ENCODE measurements at places on chromosomes 3 and 15.

DNA sequence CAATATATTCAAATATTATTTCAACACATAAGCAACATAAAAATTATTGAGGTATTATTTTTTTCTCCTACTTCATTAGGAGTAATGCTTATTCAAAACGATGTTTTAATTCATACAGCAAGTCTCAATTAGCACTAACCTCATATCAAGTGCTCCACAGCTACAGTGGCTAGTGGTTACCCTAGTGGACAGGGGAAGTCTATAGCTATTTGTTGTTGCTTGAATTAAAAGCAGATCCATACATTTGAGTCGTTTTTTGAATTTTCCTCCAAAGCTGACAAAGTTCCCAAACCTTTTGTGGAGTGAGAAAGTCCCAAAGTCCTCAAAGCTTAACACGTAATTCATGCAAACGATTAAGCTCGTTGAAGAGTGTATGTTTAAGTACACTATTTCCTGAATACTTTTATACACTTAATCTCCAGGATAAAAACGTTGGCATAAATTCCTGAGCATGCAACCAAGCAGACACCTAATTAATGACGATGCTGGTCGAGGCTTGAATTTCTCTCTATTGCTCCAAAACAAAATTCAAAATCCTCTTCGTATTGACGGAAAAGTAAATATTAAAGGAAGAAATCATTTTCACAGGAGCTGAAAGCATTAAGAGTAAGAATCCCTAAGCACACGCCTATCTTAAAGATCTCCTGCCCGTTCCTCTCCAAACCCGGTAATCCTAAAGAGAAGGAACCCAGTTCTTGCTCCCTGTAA, 985 bp downstream of the VPS13C start:
- no peak for DNase-seq

DNA sequence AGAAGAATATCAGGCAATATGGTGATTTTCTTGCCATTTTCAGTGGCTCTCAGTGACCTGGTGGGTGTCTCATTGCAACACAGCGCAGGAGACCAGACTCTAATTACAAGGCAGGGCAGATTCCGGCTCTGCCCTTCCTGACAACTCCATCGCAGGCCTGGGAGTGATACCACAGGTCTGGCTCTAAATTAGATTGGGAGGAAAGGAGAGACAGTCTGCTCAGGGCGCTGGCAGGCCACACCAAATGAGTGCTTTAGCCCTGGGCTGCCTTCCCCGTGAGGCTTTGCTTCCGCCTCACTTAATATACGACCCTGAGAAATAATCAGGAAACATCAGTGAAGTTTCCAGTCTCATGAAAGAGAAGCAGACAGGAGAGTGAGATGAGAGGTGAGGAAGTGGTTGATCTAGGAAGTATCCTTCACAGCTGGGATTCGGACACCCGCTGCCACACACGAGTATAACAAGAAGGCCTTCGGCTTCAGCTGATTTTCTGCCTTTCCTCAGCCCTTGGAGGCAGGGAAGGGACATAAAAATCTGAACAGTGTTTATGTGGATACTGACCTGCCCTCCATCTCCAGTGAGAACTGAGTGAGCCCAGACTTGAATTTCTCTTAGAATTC, 73.7 kb upstream of the PROK2 start:
- no peak for DNase-seq

DNA sequence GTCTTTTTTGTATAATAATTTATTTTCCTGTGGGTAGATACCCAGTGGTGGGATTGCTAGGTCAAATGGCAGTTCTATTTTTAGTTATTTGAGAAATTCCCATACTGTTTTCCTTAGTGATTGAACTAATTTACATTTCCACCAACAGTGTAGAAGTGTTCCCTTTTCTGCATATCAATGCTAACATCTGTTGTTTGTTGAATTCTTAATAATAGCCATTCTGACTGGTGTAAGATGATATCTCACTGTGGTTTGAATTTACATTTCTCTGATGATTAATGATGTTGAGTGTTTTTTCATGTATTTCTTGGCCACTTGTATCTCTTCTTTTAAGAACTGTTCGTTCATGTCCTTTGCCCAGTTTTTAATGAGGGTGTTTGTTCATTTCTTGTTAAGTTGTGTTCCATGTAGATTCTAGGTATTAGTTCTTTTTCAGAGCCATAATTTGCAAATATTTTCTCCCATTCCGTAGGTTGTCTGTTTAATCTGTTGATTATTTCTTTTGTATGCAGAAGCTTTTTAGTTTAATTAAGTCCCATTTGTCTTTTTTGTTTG, 713.3 kb upstream of the EPHA6 start:
- DNase-seq = no peak

- DNase-seq = no peak
These were observed 112.4 kb upstream of the BHLHE40 start for GRCh38 chr3:4866866-4867265.

DNA sequence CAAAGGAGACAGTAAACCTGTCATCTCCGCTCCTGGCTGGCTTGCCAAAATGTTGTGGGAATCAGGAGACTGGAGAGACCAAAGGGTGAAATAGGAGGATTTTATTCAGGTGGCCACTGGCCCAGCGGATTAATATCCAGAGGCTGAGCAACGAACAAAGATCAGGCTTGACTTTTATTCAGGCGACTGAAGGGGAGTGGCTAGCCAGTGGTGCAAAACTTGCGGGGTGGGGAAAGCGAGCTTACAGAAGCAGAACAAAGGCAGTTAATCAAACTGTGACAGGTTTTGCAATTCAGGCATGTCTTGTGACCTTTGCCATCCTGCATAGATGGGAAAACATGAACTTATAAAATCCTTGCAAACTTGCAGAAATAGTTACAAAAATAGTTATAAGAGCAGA, 19.8 kb upstream of the ACAD9 start:
- DNase-seq = no peak

DNA sequence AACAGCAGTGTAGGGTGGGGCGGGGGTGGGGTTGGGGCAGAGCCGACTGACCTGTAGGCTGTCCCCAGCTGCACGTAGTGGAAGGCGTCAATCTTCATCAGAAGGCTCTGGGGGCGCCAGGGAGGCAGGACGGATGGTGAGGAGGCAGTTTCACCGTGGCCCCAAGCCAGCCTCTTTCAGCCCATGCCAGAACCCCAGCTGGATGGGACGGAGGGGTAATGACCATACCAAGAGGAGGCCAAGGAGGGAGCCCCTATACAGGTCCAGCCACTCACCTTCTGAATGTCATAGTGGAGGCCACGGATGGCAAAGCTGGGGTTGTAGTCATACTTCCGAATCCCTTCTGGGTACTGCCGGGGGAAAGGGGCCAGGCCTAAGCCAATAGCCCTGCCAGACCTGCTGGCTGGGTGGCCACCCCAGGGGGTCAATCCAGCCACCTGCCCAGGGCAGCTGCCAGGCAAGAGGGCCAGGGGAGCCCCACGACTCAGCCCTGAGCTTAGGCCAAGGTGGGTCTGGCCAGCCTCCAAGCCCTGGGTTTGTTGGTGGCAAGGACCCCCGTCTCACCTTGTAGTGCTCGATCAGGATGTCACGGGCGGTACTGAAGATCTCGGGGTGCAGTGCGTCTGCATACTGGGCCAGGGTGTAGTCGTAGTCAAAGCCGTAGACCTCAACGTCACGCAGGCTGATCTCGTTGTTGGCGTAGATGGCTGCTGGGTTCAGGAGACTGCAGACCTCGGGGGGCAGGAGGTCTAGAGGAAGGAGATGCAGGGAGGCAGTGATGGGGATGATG, 4.9 kb downstream of the NT5DC2 start:
- DNase-seq = no peak

GRCh38 chr3:30535525-30535924, 70.9 kb upstream of the TGFBR2 start:
- no peak for DNase-seq

DNA sequence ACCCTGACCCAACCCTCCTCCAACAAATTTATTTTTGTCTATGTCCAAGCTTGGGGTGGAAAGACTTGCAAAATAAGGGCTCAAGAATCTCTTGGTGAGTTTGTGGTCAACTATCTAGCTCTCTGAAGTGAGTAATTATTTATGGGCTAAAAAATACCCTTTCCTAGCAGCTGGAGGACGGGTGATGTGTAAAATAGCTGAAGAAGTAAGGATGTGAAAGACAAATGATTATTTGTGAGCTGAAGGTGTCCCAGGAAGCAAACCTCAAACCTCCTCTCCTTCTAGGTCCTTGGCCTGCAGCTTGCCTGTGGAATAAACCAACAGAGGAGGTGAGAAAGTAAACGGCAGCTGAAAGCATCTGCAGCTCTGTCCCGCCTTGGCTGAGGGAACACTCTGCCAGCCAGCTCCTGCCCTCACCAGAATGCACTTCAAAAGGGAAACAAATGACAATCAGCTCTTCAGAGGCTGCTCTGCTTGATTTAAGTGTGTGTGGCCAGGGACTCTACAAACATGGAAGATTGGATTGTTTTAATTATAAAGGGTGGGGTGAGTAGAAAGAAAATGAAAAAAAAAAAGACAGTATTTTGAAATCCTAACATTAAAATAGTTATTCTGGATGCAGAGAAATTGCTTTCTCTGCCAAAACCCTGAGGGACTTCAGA, 60.3 kb downstream of the TM4SF4 start:
- no peak for DNase-seq

DNA sequence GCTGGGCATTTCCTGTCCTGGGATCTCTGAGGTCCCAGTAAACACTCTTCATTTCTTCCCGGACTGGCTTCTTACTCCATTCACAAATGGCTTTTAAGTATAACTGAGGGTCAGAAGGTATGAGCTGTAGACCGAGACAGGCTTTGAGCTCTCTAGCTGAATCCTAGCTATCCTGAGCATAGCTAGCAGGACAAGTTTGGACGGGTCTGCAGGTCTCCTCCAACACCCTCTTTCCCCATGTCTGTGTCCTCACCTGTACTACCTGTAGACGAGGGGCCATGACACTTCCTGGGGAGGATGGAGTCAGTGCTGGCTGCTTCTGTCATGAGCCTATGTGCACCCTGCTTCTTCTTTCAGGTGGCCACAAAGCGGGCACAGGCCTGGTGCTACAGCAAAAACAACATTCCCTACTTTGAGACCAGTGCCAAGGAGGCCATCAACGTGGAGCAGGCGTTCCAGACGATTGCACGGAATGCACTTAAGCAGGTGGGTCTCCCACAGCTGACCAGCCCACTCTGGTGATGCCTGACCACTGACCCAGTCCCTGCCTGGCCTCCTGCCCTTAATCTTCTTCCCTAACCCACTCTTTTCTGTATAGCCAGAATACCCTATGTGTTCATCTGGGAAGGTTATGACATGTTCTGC, 72.1 kb upstream of the ACAD9 start:
- DNase-seq = no peak

- no peak for DNase-seq
These were observed 647.8 kb upstream of the CCDC54 start for GRCh38 chr3:106729481-106729880.

DNA sequence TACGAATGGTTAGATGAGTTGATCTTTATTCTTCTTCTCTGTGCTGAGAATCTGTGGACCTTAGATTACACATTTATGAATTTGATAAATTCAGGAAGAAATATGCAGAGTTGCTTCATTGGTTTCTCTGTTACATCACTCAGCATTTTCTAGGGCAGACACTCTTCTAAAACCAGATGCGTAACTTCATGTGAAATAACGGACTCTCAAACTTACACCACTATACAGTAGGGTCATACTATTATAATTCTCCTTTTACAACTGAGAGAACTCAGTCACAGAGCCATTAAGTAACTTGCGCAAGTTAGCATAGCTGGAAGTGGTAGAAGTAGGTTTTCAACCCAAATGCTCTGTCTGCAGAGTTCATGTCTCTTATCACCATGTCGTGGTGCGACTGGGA, 5.7 kb downstream of the TMEM207 start:
- no peak for DNase-seq

GRCh38 chr3:112557976-112558375, 3.8 kb downstream of the ATG3 start:
- DNase-seq = no peak

DNA sequence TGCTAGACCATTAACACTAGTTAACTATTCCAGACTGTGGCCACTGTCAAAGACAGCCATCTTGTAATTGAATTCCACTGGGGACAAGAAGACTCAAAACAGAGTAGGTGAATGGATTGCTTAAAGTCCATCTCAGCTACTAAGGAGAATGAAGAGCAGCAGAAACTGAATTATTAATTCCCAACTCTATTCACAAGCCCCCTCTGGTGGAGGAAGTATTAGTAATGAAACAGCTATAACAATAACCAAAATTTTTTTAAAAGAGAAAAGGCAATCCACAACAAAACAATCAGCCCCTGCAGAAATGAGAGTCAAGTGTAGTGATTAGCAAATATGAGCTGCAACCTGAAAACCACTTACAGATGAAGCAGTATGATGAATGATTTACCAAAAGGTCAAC, 302.8 kb downstream of the FHIT start:
- DNase-seq = no peak

DNA sequence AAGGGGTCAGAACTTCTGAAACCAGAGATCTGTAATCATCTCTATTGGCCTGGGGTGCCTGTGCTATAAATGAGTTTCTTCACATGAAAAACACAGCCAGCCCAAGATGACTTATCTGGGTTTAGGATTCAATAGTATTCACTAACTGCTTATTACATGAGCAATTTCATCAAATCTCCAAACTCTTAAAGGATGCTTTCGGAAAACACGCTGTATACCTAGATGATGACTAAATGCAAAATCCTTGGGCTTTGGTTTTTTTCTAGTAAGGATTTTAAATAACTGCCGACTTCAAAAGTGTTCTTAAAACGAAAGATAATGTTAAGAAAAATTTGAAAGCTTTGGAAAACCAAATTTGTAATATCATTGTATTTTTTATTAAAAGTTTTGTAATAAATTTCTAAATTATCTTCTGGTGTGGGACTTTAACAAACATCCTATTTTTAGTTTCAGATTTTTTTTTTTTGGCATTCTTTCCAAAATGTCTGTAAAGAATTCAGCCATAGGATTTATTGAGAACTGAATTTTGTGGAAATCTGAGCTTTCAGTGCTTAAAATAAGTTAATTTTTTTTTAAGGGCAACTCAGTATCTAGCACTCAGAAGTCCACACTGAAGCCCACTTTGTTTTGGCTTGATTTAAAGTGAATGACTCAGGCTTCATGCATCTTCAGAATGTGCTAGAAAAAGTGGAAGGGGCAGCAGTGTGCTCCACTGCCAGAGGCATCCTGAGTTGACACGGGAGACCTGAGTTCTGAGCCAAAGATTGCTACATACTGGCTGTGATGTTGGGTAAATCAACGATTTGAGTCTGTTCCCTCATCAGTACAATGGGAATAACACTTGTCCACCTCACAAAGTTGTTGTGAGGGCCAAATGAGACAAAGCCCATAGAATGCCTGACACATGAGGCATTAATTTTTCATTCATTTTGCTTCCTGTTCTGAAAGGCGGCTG, 18.7 kb downstream of the TMEM43 start:
- no peak for DNase-seq

DNA sequence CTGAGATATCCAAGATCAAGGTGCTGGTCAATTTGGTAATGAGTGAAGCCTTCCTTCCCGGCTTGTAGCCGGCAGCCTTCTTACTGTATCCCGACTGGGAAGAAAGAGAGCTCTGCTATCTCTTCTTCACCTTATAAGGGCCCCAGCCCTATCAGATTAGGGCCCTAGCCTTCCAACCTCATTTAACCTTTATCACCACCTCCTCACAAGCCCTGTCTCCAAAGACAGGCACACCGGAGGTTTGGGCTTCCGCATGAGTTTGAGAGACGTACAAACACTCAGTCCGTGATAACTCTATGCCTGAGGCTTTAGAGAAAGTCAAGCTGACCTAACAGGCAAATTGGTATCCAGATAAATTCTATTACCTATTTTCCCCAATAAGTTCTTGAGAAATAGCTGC, 243.9 kb downstream of the OPA1 start:
- no peak for DNase-seq

Measured in CD4-positive, alpha-beta T cell (primary cell).